ENCODE measurements at places on chromosomes 12 and 14. TPM values are rescaled to one million over a fixed set of nuclear protein-coding genes. Genes with fewer than 3 reads are reported as not detected.

ADGRD1 gene
- 0.70 TPM for total RNA-seq

SERPINA6 gene
- total RNA-seq: not detected

GRCh38 chr14:91417983-91418386, 365 bp upstream of the CCDC88C start:
- DNase-seq: peak; percentile 65

DNA sequence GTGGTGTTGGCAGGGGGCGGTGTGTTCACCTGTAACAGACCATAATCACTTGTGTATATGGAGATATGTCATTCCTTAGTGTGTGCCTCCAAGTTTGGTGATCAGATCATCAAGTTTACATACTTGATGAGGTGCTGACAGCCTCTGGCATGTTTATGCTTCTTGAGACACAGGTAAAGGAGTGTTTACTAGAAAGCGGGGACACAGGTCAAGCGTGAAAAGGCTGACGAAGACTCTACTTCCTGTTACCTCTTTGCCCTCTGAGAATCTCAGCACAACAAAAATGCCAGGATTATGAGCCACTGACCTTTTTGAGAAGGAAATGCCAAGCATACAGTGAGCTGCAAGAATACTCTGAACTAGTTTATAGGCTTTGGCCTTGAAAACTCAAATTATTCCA, 29.6 kb downstream of the PRDM4 start:
- DNase-seq: no peak

DNA sequence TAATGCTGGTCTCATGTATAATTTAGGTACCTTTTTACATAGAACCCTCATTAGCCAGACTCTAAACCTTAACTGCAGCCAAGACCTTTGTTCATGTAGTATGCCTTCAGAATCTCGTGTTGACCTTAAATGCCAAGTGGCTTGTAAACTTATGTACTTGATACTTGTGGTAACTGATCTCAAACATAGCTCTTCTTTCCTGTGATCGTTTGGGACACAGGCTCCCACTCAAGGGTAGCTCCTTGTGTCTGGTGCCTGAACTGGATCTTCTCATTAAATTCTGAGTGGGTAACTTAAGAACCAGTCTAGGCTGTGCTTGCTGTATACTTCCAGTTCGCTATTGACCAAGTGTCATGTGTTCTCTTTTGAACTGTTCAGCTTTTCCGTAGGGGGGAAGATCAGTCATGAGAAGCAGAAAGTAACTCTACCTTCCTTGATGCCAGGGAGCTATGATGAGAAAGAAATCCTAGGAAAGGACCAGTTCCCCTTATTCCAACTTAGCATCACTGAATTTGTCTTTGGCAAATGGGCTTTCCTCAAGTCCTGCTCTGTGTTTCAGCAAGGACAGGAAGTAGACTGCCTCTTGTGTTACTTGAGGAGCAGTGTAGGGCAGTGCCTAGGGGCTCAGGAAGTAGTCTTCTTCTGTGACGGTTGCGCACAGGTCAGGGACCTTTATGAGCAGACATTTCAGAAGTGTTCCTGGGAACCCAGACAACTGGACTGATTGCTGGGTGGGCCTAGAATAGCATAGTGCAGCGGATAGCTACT, 2.5 kb downstream of the LGALS3 start:
- no peak for DNase-seq

DNA sequence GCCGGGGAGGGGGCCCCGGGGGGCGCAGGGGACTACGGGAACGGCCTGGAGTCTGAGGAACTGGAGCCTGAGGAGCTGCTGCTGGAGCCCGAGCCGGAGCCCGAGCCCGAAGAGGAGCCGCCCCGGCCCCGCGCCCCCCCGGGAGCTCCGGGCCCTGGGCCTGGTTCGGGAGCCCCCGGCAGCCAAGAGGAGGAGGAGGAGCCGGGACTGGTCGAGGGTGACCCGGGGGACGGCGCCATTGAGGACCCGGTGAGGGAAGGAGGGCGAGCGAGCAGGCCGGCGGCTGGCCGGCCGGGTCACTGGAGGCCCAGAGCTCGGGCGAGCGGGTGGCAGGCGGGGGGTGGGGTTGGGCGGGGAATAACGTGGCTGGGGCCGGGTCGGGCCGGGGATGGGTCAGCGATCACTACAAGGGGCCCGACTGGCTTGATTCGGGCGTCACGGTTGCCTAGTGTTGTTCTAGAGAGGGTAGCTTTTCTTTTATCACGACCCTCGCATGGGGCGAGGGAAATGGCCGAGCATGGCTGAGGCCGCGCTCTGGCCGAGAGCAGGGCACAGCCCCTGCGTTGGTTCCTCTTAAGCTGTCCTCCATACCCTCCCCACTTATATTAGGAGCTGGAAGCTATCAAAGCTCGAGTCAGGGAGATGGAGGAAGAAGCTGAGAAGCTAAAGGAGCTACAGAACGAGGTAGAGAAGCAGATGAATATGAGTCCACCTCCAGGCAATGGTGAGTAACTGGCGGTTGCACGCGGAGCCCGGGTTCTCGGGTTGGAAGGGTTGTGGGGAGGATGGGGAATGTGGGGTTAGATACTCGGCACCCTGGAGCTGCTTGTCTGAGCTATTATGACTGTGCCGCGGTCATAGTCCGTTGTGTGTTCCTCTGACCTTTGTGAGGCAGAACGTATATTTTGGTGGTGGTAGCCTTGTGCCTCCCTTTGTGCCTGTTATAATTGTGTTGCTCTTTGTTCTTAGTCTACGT, 603 bp downstream of the PABPN1 start:
- peak; percentile 86 for DNase-seq

- no peak for DNase-seq
Observed at GRCh38 chr14:51002406-51002999, 58.2 kb upstream of the PYGL start.

CLEC4C gene
- total RNA-seq: not detected

DNA sequence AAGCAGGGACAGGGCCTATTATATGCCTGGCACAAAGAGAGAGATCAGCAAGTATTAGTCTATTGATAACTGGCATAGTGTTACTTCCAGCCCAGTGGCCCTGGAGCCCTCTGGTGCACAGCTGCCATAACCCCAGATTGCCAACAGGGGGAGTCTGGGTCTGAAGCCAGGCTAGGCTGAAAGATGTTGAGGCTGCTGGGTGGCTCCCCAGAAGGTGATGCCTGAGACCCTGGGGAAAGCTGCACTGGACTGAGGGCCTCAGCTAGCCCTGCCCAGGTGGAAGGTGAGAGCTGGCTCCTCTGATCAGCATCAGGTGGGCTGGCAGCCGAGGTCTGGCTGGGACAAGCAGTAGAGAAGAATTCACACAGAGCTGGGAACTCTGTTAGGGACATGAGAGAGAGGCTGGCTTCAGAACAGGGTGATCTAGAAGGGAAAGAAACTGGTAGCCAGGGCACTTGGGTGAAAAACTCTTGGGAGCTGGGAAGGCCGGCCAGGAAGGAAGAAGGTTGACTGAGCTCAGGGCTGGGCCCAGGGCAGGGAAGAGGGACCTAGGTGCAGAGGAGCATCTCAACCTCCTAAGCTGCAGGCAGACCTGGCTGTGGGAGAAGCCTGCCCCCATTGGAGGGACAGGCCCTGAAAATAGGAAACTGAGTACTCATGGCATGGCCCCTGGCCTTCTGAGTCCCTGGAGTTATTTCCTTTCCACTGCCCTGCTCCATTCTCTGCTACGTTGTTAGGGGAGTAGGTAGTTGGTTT, 3.9 kb downstream of the GZMH start:
- DNase-seq: peak; percentile 70

DNA sequence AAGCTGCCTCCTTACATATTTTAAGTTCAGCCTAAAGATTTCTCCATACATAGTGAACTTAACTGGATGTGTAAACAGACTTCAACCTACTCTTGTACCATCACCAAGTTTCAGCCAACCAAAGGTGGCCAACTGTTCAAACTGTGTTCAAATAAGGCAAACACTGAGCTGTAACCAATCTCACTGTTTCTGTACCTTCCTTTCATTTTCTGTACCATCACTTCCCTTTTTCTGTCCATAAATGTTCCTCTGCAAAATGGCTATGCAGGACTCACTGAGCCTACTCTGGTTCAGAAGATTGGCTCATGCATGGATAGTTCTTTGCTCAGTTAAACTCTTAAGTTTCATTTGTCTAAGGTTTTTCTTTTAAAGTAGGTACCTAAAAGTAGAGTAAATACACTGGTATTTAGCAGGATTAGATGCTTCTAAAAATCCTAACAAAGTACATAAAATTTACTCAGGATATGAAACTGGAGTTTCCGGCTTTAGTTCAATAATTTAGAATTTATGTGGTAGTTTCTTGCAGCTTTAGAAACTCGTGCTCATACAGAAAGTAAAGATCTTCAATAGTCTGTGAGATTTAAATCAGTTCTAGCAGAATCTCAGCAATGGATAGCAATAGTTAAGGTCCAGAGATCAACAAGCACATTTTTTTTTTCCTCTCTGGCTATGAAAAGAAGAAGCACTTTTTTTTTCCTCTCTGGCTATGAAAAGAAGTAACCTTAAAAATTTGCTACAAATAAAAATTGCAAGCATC, 282.0 kb upstream of the PPFIA2 start:
- DNase-seq: no peak

DNA sequence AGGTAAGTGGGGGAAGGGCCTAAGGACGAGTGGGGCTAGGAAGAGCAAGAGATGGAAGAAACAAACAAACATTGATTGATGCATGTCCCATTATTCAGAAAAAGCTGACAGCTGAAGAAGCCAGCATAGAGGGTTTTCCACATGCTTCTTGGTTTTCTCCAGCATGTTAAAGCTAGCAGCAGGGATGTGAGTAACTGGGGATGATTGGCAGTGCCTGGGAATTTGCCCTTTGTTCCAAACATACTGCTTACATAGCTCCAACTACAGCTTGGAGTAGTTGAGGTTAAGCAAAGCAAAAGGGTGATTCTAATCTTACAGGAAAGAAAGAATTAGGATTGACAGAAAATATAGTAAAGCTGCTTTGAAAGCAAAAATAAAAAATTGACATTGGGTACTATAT, 68.0 kb upstream of the IFNG-AS1 start:
- DNase-seq: no peak

SYCP3 gene
- total RNA-seq: not detected

- DNase-seq: no peak
Observed at GRCh38 chr12:94435511-94435927, 24.1 kb downstream of the CEP83 start.

DNA sequence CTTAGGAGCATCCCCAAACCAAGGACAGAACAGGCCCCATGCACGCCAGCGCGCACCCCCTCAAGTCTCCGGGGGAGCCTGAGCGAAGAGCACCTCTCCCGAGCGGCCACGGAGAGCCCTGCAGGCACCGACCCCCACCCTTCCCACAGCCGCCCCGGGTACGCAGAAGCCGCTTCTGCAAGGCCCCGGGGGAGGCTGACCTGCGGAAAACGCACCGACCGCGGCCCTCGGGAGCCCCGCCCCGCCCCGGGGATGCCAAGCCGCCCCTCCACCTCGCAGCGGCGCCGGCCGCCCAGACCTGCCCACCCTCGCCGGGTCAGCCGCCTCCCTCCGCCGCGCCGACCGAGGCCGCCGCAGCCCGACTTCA, 385 bp downstream of the CAPRIN2 start:
- DNase-seq: no peak

DNA sequence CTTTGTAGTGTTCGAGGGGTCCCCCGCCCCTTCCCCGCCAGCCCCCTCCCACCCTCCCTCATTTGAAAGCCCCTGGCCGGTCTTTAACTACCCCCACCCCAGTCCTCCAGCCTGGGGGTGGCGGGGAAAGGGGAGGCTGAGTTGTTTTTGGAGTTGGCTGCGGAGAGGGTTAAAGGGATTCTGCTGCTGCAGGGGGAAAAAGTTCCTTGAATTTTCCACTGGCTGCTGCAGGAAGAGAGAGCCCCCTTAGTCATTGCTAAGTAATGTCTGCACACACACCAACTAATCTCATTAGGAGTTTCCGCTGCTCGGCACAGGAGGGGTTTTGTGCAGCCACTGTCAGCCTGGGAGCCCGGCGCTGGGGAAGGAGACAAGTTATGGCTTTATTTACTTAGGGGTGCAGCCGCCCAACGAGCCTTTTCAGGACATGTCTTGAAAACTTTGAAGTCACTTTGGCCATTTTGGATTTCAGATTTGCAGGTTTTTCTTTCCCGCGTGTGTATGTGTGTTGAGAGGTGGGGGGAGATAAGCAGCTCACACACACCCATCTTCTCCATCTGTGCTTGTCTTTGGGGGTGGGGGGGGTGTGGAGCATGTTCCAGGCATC, 1.8 kb downstream of the ELK3 start:
- peak; percentile 69 for DNase-seq

- no peak for DNase-seq
Observed at GRCh38 chr12:65891219-65891618, 66.9 kb downstream of the HMGA2 start.

DNA sequence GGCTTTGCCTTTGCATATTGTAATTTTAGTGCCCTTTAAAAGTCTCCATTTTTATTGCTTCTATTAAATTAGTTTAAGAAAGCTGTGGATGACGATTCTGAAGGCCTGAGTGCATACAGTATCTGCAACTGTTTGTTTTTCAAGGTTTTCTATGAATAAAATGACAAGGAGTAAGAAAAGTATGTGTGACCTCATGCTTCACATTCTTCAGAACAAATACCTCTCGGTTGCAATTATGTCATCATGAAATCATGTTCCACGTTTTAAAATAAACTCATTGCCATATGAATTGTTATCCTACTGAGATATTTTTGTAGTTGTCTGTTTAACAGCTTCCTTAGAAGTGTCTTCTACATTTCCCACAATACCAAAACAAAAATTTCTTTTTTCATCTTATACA, 374.6 kb downstream of the MDGA2 start:
- DNase-seq: no peak

DNA sequence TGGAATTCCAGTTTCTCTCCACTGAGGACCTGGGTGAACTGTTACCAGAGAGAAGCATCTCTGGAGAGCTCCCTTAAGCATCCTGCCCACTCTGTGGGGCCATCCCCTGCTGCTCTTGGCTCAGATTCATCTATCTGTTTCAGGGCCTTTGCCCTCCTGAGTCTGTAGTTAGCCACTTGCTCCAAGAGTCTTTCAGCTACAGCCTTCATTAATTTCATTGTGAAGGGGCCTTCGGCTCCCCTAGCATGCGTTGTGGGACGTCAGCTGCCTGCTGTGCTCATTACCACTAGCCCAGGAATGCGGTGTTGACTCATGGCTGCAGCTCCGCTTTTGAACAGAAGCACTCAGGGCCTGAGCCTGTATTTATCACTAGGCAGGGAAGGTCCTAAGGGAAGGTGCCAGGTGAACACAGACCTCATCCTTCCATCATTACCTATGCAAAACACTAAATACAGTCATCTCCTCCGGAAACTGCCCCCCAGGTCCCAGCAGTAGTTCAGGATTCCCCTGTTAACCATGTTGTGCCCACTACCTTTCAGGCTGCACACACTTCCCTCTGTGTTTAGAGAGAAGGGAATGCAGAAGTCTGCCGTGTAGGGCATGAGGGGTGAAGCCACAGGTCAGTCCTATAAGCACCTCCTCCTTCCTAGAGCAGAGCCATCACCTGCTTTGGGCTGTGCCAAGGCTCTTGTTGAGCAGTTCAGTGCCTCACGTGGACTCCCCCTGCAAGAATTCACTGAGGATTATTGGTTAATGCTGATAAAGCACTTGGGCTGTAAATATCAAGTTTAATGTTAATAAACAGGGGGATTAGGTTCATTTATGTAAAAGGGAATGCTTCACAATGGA, 191.4 kb downstream of the CACNA1C start:
- no peak for DNase-seq

GRCh38 chr12:5396541-5396940, 35.4 kb upstream of the NTF3 start:
- no peak for DNase-seq

All from activated naive CD4-positive, alpha-beta T cell treated with anti-CD3 and anti-CD28 coated beads, Interleukin-2, amount 50 U/mL, for 72 hours (primary cell).